ENCODE measurements at places on chromosomes 3 and 15.

- no peak for DNase-seq
These were observed 19.0 kb upstream of the DMXL2 start for GRCh38 chr15:51641490-51642130.

DNA sequence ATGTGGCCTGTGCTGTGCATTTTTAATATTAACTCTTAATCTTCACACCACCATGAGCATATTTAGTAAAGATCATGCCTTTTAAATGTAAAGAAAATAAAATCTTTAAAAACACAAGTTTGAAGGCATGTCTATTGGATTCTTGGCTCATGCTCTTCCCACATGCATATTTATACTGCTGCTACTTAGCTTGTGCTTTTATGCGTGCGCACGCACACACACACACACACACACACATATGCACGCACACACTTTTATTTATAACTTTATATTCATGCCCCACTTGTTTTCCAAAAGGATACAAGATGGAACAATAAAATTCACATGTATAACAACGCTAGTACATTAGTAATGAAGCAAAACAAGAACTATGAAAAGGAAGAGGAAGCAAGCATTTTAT lies 36.1 kb upstream of the ZPLD1 start:
- DNase-seq: no peak

GRCh38 chr3:197512691-197513571 lies 42.8 kb downstream of the BDH1 start:
- DNase-seq: no peak

GRCh38 chr3:181616088-181617070 lies 95.3 kb upstream of the SOX2 start:
- no peak for DNase-seq

DNA sequence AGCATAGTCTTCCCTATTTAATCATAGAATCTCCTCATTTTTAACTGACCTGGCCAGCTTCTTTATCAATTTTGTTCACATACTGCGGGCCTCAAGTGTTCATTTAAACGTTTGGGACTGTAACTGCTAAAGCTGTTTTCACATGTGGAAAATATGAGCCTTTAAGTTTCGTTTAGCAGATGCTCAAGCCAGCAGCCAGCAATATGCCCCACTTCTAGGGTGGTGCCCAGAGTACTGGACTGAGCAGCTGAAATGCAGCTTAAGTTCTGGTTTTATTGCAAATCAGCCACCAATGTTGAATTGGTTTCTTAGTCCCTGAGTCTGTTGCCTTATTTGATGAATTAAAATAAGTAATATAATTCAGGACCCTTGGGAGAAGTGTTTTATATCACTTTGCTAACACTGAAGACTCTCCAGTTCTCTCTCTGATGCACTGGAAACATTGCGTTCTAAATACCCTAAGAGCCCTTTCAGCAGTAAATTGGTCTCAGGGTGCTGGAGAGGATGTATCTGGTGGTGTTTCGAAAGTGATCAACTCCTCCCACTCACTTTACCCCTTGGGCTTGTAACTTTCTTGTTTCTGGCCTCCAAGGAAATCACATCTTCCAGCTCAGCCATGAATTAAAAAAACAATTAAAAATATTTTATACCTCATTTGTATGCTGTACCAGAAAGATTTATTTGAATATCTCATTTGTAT lies 61.7 kb downstream of the B3GALNT1 start:
- DNase-seq: no peak

- no peak for DNase-seq
These were observed 33.7 kb upstream of the PPM1L start for GRCh38 chr3:160722331-160722730.

DNA sequence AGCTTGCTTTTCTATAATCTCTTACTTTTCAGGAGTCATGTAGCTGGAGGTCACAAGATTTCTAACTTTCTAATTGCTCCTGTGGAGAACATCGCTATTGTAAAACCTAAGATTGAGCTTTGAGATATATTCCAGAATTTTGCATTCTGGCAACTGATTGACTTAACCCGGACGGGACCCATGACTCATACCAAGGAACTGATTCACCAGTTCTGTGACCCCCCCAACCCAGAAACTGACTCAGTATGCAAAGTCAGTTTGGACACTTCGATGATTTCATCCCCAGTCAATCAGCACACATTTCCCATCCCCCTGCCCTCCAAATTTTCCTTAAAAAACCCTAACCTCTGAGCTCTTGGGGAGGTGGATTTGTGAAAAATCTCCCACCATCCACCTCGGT lies 396.5 kb upstream of the GBE1 start:
- no peak for DNase-seq

DNA sequence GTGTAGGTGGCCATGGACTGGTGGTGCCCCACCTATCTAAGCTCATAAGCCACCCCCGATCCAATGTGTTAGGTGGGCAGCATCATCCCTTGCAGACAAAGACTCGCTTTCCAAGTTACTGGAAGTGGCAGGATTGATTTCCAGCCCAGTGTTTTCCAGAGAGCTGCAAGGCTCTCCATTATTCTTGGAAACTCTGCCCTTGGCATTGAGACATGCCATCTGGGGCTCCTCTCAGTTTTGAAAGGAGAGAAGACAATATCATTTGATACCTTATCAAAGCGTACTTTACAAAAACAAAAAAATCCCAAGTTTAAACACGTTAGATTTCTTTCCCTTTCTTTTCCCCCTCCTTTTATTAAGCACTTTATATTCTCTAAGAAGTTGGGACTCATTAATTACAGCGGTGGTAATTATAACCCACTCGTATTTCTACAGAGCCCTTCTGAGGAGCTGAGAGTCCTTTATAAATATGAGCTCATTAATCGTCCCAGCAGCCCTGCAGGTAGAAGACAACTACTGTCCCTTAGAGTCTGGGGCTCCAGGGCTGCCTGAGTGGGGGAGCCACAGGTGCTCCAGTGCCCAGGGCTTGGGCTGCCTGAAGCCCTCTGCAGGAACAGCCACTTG lies 226.1 kb downstream of the TLE3 start:
- no peak for DNase-seq

- DNase-seq: no peak
These were observed 460.6 kb upstream of the NR2F2 start for GRCh38 chr15:95869920-95870319.

DNA sequence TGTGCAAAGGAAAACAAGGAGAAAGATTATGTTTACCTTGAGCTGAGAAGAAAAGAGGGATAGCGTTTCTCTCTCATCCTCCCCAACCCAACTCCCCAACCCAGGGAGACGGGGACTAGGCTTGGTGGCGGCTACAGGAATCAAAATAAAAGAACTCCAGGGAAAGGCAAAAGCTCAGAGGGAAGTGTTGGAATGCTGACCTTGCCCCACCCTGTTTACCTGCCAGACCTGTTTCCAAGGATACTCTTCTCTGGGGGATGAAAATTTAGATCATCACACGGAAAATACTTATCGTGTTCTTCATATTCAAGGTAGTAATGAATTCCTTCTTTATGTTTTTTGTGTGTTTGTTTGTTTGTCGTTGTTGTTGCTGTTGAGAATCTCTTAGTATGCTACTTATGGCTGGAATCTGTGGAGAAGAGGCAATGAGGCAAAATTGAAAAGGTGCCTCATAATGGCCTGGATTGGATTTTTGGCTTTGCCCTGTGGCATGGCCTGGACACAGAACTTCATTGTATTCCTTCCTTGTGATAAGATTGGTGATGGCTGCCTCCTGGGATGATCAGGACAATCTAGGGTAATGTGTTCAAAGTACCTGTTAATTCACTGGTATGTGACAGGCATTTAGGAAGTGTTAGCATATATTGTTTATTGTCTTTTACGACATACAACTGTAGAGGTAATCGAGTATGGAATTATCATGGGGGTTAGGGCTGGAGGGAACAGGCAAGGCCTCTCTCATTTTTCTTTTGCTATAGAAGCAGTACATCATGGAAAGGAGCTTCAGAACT lies 11.1 kb upstream of the TPRG1 start:
- DNase-seq: no peak

DNA sequence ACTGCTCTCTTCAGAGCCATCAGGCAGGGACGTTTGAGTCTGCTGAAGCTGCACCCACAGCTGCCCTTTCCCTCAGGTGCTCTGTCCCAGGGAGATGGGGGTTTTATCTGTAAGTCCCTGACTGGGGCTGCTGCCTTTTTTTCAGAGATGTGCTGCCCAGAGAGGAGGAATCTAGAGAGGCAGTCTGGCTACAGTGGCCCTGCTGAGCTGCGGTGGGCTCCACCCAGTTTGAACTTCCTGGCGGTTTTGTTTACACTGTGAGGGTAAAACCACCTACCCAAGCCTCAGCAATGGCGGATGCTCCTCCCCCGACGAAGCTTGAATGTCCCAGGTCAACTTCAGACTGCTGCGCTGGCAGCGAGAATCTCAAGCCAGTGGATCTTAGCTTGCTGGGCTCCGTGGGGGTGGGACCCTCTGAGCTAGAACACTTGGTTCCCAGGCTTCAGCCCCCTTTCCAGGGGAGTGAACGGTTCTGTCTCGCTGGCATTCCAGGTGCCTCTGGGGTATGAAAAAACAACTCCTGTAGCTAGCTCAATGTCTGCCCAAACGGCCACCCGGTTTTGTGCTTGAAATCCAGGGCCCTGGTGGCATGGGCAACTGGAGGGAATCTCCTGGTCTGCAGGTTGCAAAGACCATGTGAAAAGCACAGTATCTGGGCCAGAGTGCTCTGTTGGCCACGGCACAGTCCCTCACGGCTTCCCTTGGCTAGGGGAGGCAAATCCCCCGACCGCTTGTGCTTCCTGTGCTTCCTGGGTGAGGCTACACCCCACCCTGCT lies 21.1 kb upstream of the ST6GAL1 start:
- DNase-seq: peak; percentile 61

DNA sequence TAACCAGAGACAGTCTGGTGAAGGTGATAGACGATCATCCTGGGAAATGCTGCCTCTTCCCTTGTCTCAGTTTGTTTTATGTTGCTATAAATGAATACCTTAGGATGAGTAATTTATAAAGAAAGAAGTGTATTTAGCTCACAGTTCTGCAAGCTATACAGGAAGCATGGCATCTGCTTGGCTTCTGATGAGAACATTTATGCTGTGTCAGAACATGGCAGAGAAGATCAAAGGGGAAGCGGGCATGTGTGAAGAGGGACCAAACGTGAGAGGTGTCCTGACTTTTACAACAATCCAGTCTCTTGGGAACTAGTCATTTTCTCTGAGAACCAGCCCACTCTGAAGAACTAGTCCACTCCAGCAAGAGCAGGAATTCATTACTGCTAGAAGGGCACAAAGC lies 9.6 kb downstream of the CMC1 start:
- DNase-seq: no peak

- no peak for DNase-seq
These were observed 1.0 kb downstream of the SNX1 start for GRCh38 chr15:64096668-64097384.

DNA sequence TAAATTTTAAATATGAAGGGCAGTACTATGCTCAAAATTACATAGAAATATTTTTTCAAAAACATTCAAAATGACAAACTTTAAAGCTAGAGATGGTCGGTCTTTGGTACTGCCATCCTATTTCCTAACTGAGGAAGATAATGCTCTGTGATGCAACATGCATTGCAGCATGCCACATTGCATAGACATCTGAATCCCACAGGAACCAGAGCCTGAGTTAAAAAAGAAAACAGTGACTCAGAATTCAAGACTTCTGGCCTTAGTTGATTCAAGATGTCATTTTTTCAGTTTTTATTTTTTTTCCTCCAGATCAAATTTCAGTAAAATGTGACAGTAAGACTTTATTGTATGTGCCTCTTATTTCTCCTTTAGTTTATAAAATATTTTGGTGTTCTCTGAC lies 33.1 kb downstream of the TP63 start:
- no peak for DNase-seq

DNA sequence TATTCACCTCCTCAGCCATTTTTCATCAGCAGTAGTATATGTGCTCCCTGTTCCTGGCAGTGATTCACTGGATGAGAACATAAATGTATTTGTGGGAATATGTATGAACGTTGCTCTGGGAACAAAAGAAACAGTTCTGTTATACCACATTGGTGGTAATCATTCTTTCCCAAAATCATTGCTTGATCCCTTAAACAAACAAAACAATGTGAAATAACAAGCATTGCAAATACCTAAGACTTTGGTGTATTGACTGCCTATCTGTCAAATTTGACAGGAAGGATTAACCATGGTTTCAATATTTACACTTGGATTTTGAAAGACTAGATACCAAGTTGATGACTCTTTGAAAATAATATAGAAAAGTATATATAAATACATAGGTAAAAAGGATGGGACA lies 284.1 kb downstream of the FHIT start:
- no peak for DNase-seq

DNA sequence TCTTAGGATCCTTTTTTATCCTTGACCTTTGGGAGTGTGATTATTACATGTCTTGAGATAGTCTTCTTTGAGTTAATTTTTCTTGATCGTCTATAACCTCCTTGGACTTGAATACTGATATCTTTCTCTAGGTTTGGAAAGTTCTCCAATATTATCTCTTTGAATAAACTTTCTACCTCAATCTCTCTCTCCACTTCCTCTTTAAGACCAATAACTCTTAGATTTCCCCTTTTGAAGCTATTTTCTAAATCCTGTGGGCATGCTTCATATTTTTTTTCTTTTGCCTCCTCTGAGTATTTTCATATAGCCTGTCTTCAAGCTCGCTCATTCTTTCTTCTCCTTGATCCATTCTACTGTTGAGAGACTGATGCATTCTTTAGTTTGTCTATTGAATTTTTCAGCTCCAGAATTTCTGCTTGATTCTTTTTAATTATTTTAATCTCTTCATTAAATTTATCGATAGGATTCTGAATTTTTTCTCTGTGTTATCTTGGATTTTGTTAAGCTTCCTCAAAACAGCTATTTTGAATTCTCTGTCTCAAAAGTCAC lies 12.1 kb downstream of the USF3 start:
- DNase-seq: no peak

GRCh38 chr3:157832588-157832987 lies 273.6 kb downstream of the SHOX2 start:
- DNase-seq: no peak

DNA sequence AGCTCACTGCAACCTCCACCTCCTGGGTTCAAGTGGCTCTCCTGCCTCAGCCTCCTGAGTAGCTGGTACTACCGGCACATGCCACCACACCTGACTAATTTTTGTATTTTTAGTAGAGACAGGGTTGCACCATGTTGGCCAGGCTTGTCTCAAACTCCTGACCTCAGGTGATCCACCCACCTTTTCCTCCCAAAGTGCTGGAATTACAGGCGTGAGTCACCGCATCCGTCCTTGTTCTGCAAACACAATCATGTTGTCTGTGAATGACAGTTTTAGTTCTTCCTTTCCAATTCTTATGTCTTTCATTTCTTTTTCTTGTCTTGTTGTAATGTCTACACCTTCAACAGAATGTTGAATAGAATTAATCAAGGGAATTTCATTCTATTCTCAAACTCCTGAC lies 16.3 kb upstream of the SMCO1 start:
- DNase-seq: no peak

- DNase-seq: no peak
These were observed 148.6 kb upstream of the MME start for GRCh38 chr3:154931484-154931883.

DNA sequence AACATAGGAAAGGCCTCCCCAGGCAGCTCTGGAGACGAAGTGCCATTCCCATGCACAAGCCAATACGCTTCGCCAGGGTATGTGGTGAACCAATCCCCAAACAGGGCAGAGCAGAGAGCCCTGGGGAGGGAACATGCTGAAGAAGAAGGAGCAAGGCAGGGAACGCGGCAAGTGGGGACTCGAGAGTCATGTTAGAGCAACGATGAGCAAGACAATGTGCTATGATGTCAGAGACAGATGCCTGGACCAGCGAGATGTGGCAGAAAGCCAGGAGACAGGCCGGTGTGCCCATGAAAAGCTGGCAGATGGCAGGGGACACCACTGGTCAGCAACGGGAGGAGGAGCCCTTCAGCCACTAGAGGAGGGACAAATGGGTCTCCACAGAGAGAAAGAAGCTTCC lies 39.6 kb downstream of the NIPA2 start:
- no peak for DNase-seq

GRCh38 chr3:195097331-195098255 lies 173.4 kb downstream of the XXYLT1 start:
- no peak for DNase-seq
